ENCODE measurements at places on chromosomes 6 and 20.
A peak's percentile ranks its signal among the peaks of the same experiment; 100 is the strongest.

DNA sequence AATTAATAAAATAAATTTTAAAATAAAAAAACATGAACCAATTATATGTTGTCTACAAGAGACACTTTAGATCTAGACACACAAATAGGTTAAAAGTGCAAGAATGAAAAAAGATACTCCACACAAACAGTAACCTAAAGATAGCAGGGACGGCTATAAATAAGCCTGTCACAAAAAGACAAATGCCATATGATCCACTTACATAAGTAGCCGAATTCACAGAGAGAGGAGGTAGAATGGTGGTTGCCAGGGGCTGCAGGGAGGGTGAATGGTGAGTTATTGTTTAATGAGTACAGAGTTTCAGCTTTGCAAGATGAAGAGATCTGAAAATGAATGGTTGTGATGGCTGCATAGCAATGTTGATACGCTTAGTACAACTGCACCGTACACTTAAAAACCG lies 32.7 kb downstream of the KATNA1 start:
- DNase-seq = no peak

DNA sequence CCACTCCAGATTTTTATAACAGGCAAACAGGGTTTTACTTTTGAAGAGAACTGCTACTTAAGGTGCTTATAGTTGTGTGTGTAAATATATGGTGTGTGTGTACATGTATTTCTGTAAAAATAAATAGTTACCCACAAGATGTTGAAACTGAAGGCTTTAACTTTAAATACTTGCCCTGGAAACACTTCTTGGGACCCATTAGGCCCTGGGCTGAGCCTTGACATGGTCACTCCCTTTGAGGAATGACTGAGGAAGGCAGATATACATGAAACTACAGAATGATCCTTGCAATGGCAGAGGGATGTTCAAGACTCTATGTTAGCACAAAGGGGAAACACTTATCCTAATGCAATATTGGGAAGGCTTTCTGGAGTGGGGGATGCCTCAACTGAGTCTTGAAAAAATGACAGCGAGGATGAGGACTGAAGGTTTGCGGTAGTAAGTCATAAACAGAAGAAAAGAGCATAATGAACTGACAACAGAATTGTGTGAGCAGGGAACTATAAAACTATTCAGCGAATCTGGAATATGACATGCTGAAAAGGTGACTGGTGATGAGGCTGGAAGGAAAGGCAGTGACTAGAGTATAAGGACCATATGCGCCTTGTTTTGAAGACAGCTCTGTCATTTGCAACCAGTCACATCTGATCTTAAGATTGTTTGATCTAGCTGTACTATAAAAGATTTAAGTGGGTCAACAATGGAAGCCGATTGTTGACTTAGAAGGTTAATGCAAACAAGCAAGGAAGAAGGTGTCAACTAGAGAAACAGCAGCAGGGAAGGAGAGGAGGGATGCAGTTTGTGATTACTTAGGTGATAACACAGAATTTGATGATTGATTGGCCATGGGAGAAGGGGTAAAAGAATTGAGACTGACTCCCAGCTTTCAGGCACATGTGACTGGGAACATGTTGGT lies 64.4 kb upstream of the COL21A1 start:
- no peak for DNase-seq

- peak; percentile 10 for DNase-seq
These were observed 24.4 kb downstream of the QKI start for GRCh38 chr6:163438940-163439335.

- DNase-seq = no peak
These were observed 9.6 kb downstream of the TMEM239 start for GRCh38 chr20:2825761-2826160.

GRCh38 chr6:74343804-74344203 lies 647.8 kb downstream of the CD109 start:
- no peak for DNase-seq

- no peak for DNase-seq
These were observed 10.3 kb downstream of the ARHGAP18 start for GRCh38 chr6:129699659-129700058.

- DNase-seq = no peak
These were observed 27.4 kb upstream of the FAM135A start for GRCh38 chr6:70385901-70386300.

- no peak for DNase-seq
These were observed at the start of gene CST9L for GRCh38 chr20:23568320-23568970. CST9L (minus strand) TSS chr20:23568484; CDS start chr20:23568450, 34 bp downstream.

- no peak for DNase-seq
These were observed 330.1 kb downstream of the RIMS1 start for GRCh38 chr6:72216222-72217068.

GRCh38 chr6:35552285-35552917 lies 39.7 kb upstream of the TULP1 start:
- peak; percentile 39 for DNase-seq

DNA sequence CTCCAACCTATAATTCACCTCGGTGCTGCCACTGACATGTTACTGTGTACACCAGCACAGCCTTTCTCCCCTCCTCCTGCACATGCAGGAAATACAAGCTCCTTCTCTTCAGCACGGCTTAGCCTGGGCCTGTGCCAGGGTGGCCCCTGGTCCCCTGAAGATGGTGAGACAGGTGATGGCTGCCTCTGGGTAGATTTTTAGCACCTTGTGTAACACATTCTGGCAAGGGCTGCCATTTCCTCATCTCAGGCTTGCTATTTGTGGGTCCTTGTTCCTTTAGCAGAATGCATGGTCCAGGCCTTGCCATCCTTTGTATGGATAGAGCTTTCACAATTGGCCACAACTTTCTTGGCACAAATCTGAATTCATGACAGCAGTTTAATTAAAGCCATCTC lies 151.3 kb downstream of the CDC5L start:
- no peak for DNase-seq

- DNase-seq = no peak
These were observed 354.1 kb downstream of the RFPL4B start for GRCh38 chr6:112701201-112701600.

GRCh38 chr6:22921828-22922227 lies 352.5 kb downstream of the HDGFL1 start:
- DNase-seq = no peak

- DNase-seq = no peak
These were observed 7.4 kb downstream of the PIM1 start for GRCh38 chr6:37177077-37177934.

GRCh38 chr20:24158281-24158680 lies 169.7 kb upstream of the GGTLC1 start:
- no peak for DNase-seq

DNA sequence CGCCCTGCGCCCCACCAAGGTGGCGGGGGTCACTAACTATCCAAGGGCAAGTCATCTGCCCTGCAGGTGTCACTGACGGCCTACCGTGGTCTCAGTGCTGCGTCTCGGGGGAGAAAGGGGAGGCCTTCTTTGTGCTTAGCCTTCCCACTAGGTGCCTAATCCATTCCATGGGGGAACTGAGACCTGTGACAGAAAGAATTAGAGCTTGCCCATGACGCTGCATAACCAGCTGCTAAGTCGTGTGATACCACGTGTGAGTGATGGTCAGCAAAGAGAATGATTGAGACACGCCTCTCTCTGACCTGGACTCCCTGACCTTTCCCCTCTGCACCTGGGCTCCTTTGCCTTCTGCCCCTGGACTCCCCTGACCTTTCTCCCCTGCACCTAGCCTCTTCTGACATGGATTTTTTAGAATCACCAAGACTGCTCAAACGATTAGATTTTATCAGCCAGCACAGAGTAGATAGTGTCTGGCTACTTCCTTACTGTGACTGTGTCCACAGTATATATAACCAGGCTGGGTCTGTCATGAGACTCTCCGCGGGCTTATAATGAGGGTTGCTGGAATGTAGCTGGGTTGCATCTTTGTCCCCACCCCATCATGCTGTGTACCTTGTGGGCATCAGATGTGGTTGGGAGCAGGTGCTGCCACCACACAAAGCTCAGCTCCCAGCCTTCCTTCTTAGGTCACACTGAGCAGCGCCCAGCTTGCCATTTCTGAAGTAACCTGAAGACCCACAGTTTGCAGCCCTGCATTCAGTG lies 140.6 kb downstream of the TMEM242 start:
- DNase-seq = no peak

DNA sequence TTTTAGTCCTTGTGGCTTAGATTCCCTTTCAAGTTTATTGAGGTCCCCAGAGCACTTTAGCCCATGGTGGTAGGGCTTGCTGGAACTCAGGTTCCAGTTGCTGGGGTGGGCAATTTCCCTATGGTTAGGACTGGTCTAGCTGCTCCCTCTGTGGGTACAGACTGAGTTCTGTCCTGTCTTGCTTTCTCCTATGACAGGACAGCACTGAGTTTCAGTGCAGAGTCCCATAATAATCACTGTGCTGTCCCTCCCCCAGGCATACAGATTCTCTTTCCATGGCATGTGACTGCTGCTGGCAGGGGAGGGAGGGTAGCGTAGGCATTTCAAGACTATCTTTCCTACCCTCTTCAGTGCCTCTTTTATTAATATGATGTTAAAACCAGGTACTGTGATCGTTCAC lies 17.1 kb upstream of the ERVFRD-1 start:
- DNase-seq = no peak
